ENCODE measurements at places on chromosomes 12 and 14.

DNA sequence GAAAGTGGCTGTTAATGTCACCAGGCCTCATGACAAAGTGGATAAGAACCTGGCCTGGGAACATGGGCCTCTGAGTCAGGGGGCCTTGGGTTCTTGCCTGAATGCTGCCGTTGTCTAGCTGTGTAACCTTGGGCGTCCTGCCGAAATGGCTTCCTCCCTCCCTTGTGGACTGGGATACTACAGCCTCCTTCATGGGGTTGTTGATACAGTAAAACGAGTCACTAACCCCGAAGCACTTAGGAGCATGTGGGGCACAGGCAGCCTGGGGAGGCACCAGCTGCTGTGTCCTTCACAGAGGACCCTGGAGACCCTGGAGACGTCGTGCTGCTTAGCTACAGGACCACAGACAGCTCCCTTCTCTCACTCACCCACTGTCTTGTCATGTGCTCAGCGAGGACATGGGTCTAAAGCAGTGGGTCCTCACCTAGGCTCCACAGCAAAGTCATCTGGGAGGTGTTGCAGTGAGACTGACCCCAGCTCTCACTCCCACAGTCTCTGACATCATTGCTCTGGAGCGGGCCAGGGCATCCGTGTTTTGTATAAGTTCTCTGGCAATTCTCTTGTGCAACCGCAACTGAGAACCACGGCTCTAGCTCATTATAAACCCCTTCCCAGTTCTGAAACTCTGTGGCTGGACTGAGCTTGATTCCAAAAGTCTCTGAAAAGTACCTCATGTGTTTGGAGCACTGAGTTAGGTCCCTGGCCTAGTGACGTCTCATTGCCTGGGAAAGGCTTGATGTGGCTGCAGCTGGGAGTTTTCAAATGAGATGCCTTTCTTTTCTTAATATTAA, 42.1 kb downstream of the SERPINA3 start:
- DNase-seq: no peak

DNA sequence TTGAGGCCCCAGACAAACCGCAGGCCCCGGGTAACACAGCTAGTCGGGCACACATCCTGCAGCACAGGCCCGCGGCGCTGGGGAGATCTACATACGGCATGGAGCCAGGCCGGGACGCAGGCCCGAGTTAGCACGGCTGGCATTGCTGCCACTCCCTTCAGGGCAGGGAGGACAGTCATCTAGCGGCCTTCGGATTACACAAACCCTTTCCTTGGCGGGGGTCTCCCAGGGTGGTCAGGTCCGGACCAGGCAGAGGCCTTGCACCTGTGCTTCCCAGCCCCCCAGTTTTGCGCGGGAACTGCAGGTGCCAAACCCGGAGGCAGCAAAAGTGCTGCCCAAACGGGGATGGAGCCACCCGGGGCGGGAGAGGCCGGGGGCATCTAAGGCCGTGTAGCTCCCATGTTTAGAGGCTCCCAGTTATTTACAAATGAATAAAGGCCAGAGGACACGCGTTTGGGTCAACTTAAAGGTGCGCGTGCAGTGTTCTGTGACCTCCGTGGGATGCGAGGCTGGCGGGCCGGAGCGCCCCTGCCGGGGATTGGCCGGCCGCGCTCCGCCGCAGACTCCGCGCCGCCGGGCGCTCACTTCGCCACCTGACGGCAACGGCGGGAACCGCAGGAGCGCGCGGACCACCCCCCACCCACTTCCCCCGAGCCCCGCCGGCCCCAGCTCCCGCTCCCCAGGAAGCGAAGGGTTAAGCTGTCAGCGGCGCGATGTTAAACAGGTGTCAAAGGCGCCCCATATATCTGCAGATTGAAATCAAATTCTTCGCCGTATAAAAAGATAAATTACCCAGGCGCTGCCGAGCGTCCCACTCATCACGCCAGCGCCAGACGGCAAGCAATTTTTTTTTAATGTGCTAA, 18.1 kb downstream of the VSX2 start:
- DNase-seq: peak; percentile 77

DNA sequence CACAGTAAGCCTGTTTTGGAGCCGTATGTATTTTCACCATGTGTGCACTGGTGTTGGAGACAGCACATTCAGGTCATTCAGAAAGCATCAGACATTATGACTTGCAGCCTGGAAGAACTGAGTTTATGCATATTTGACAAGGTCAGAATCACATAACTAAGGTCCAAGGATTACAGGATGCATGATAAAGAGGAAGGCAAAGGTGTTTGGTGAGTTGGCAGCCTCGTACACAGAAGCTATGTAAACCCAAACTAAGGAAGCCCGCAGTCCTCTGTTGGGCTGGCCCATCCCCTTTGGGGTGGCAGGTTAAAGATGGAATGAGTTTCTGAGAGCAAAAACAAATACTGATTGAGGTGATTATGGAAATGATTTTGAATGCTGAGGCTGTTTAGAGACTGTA, 218.4 kb downstream of the KTN1 start:
- DNase-seq: no peak

GRCh38 chr12:41460906-41461305, 272.8 kb downstream of the PDZRN4 start:
- DNase-seq: no peak

- no peak for DNase-seq
Measured at GRCh38 chr12:64568298-64568697, 42.0 kb upstream of the RASSF3 start.

DNA sequence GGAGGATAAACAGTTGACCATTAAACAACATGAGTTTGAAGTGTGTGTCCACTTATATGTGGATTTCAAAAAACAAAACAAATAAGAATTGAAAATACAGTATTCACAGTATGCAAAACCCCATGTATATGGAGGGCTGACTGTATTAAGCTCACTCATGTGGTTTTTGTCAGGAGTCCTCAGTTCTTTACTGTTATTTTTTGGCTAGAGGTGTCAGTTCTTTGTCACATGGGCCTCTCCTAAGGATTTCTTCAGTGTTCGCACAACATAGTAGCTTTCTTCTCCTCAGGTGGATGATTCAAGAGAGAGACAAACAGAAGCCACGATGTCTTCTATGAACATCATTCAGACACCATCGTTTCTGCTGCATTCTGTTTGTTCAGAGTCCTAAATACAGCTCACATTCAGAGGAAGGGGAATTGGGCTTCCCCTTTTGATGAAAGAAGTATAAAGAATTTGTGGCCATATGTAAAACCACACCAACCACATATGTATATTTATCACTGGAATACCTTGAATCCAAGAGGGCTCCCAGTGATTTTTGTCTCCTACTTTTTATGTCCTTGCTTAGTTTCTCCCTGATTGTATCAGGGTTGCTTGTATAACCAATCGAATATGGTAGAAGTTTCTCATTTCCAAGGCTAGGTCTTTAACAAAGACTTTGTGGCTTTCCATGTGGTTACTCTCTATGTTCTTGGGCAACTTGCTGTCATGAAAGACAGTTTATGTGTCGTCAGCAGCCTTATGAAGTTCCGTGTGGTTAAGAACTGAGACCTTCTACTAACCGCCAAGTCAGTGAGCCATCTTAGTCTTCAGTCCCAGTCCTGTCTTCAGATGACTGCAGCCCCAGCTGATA, 18.9 kb downstream of the MNAT1 start:
- DNase-seq: peak; percentile 71

- DNase-seq: peak; percentile 19
Measured at GRCh38 chr12:96070670-96071279, 35.4 kb upstream of the LTA4H start.

DNA sequence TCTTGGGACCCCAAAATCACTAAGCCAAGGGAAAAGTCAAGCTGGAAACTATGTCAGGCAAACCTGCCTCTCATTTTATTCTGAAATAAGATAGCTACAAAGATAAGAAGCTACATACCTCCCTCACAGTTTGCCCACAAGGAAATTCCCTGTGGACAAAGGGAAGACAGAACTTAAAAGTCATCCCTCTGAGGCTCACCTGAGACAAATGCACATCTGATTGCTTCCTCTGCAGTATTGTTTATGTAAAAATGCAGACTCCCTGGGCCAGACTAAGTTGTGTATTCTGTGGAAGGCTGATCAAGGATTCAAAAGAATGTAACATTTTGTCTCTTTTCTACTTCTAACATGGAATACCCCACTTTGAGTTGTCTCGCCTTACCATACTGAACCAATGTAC, 2.5 kb upstream of the PLBD1 start:
- no peak for DNase-seq

GRCh38 chr12:40202095-40203059, 22.4 kb upstream of the LRRK2 start:
- no peak for DNase-seq

- DNase-seq: no peak
Measured at GRCh38 chr12:94615260-94616181, 34.8 kb downstream of the TMCC3 start.
